ENCODE measurements at places on chromosomes 6 and 20.

- H3K4me3 ChIP-seq, result no peak overlapping the region
- H3K27ac ChIP-seq, result no peak overlapping the region
- H3K36me3 ChIP-seq, result no peaks in the 10 kb centered on the region
- no peaks in the 10 kb centered on the region for H3K4me1 ChIP-seq
- DNase-seq, result no peak
- H3K27me3 ChIP-seq, result no peaks in the 10 kb centered on the region
These were observed 351.7 kb downstream of the CDC5L start for GRCh38 chr6:44739181-44739580.

- no peaks in the 10 kb centered on the region for H3K36me3 ChIP-seq
- H3K27me3 ChIP-seq, result no peaks in the 10 kb centered on the region
- no peak overlapping the region for H3K27ac ChIP-seq
- H3K4me1 ChIP-seq, result no peaks in the 10 kb centered on the region
These were observed 59.3 kb downstream of the EPB41L2 start for GRCh38 chr6:131003488-131004386.

- no peaks in the 10 kb centered on the region for H3K36me3 ChIP-seq
- H3K27ac ChIP-seq, result no peak overlapping the region
- H3K4me3 ChIP-seq, result no peak overlapping the region
- H3K27me3 ChIP-seq, result peaks cover 35% of the 10 kb centered on the region
- H3K4me1 ChIP-seq, result no peaks in the 10 kb centered on the region
These were observed 12.1 kb downstream of the BPIFB3 start for GRCh38 chr20:33065785-33066184.

DNA sequence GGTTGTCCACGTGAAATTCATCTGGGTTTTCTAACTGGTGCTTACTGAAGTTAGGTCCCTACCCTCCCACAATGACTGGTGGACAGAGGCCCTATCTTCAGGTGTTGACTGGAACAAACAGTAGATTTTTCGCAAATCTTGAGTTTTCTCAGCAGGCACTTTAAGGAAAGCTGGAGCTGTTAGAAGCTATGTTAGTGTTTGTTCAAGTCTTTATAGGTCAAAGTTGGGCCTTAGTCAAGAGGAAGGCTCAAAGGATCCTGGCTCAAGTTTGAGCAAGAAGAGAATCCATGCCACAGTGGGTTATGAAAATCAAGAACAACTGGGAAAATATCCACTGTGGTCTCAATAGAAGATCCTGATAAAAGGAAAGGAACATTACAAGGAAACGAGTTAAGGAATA is 48.5 kb upstream of the ELOVL5 start:
- no peaks in the 10 kb centered on the region for H3K27me3 ChIP-seq
- H3K4me1 ChIP-seq, result 0 out of 2 replicates have a peak, but pooled peaks cover under 1% of the 10 kb centered on the region
- H3K4me3 ChIP-seq, result no peak overlapping the region
- no peak for DNase-seq
- no peak overlapping the region for H3K27ac ChIP-seq

GRCh38 chr20:63692436-63693082 is 3.9 kb upstream of the TNFRSF6B start:
- H3K27ac ChIP-seq, result no peak overlapping the region
- H3K4me1 ChIP-seq, result no peaks in the 10 kb centered on the region
- H3K27me3 ChIP-seq, result no peaks in the 10 kb centered on the region
- H3K36me3 ChIP-seq, result no peaks in the 10 kb centered on the region

DNA sequence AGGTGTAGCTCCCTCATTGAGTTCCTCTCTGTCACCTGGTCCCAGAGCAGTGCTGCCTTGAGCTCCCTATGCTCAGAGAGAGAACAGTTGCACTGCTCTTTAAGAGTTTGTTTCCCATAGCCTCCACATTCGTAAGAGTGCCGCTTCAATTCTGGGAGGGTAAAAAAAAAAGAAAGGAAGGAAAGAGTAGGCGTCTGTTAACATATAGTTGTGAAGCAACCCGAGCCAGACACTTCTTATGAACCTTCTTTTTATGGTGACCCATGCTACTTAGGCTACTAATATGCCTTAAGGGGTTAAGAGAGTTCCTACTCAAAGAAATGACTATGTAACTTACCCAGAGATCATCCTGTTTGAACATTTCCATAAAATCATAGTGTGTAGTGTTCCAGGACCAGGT is 4.3 kb upstream of the ARG1 start:
- H3K27ac ChIP-seq, result no peak overlapping the region
- no peaks in the 10 kb centered on the region for H3K36me3 ChIP-seq
- no peak for DNase-seq

DNA sequence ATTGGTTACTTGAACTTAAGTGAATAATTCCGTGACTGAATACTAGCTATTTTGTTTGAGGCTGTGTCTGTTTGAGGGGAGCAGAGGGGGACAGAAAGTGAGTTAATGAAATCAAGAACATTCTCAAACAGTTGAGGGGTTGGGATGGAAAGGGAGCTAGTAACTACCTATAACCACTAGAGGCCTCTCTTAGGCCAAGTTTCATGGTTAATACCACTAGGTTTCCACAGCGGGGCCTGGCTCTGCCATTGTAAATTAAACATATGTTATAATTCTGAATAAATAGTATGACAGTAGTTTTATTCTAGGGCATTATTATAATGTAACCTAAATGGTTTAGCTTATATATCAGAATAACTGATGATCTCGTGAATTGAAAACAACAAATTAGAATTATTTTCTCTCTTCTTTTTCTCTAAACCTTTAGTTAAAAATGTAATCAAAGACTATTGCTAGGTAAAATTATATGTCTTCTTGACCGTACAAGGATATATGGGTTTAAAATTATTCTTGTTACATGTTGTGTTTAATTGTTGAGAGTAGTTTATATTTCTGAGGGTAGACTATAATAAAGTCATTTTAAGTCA is 108.1 kb downstream of the BCKDHB start:
- no peak overlapping the region for H3K4me3 ChIP-seq
- H3K27me3 ChIP-seq, result no peaks in the 10 kb centered on the region
- no peak overlapping the region for H3K27ac ChIP-seq
- no peaks in the 10 kb centered on the region for H3K4me1 ChIP-seq

DNA sequence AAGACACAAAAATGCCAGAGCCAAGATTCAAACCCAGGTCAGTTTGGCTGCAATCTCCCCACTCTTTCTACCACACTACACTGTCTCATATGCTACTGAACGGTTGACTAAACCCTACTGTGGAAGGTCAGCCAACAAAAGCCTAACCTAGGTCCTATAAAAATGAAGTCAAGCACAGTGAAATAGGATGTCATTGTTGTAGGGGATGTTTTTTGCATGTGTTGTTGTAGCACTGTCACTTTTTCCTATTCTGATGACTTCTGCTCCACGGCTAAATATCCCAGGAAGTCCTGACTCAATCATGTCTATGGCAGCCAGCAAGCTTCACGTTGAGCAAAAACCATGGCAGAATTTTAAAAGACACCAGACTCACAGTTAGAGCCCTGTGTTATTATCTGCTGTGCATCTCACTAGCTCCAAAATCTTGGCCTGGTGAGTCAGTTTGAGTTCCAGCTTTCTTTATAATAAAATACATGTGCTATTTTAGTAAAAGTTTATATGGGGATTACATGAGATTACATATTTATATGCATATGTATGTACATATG is 322.1 kb upstream of the NT5E start:
- H3K4me3 ChIP-seq, result no peak overlapping the region
- no peaks in the 10 kb centered on the region for H3K27me3 ChIP-seq
- no peaks in the 10 kb centered on the region for H3K4me1 ChIP-seq
- no peak overlapping the region for H3K27ac ChIP-seq
- DNase-seq, result no peak

GRCh38 chr6:14951704-14952103 is 294.2 kb upstream of the JARID2 start:
- no peaks in the 10 kb centered on the region for H3K4me1 ChIP-seq
- H3K4me3 ChIP-seq, result no peak overlapping the region
- no peak overlapping the region for H3K27ac ChIP-seq

DNA sequence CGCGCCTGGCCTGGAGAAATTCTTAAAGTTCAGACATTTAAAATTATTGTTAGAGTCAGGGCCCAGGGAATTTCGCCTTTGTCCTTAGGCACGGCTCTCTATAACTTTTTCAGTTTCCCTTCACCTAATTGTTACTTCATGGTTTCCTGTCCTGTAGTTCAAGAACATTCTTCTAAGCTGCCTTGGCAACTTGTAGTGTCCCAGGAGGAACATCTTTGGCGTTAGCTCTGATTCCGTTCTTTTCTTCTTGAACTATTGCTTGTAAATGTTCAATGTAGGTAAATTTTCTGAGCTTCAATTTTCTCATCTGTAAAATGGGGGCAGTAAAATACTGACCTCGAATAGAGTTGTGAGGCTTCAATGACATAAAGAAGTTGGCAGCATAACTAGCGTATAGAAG is 41.8 kb downstream of the TIAM2 start:
- H3K4me1 ChIP-seq, result no peaks in the 10 kb centered on the region
- no peaks in the 10 kb centered on the region for H3K27me3 ChIP-seq
- no peak overlapping the region for H3K4me3 ChIP-seq
- no peaks in the 10 kb centered on the region for H3K36me3 ChIP-seq

GRCh38 chr6:142183351-142183750 is 36.3 kb downstream of the VTA1 start:
- DNase-seq, result no peak
- H3K27ac ChIP-seq, result no peak overlapping the region
- no peaks in the 10 kb centered on the region for H3K36me3 ChIP-seq
- no peak overlapping the region for H3K4me3 ChIP-seq
- no peaks in the 10 kb centered on the region for H3K4me1 ChIP-seq

- no peaks in the 10 kb centered on the region for H3K36me3 ChIP-seq
- no peaks in the 10 kb centered on the region for H3K27me3 ChIP-seq
- H3K27ac ChIP-seq, result no peak overlapping the region
- no peak for DNase-seq
- peaks cover 14% of the 10 kb centered on the region for H3K4me1 ChIP-seq
These were observed 170.8 kb downstream of the KCNQ5 start for GRCh38 chr6:72792692-72793091.

DNA sequence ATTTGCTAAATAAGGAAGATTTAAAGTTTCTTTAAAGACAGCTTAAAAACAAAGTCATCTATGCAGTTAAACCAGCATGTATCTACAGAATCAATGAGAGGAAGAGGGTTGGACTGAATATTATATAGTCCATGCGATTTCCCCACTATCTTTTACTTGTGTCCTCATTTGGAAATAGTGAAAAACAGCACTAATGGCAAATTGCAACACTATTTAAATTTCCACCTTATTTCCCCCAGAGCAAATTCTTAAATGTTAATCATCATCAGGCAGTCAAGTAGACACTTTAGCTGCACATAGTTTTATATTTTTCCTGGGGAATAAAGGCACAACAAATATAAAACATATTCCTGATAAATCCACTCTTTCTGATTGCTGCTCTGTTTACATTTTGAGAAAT is 114.6 kb downstream of the LCA5 start:
- DNase-seq, result no peak
- no peaks in the 10 kb centered on the region for H3K4me1 ChIP-seq
- H3K27ac ChIP-seq, result no peak overlapping the region
- H3K27me3 ChIP-seq, result no peaks in the 10 kb centered on the region
- H3K4me3 ChIP-seq, result no peak overlapping the region

GRCh38 chr6:161374971-161375873 is 101.4 kb upstream of the AGPAT4 start:
- H3K36me3 ChIP-seq, result no peaks in the 10 kb centered on the region
- peak; percentile 73 for DNase-seq
- peak overlapping the region; percentile 25 for H3K4me3 ChIP-seq
- H3K27ac ChIP-seq, result peak overlapping the region; percentile 71
- H3K4me1 ChIP-seq, result no peaks in the 10 kb centered on the region

GRCh38 chr6:157954150-157955117 is 27.2 kb upstream of the SYNJ2 start:
- DNase-seq, result no peak
- no peaks in the 10 kb centered on the region for H3K4me1 ChIP-seq
- H3K27me3 ChIP-seq, result no peaks in the 10 kb centered on the region
- no peak overlapping the region for H3K4me3 ChIP-seq

DNA sequence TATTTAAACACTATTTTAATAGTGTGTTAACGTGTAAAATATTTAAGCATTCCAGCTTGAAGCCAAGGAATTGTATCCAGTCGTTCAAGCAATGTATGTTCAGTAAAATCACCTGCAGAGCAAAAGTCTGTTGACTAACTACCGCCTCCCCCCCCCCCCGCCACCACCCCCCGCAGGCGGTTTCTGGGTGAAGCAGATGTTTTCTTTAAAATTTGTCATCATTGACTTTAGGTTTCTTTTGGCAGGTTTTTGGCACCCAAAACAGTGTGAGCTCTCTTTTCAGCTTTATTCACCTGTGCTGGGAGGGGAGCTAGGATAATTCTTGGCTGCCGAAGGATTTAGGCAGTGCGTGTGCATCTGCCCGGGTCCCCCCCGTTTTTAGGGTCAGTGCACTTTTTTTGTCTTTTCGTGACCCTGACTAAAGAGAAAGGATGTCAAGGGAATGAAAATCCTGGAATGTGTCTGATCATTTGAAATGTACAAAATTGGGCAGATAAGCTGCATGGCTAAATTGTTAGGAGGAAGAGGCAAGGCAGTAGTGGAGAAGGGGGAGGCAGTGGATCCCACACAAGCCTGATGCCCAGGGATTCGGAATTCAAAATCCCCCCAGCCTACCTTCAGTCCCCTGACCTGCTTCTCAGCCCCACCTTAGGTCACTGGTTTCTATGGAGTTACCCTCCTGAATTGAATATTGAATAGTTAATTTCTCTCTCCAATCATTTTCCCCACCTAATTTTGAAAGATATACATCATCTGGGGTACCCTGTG is 1.1 kb downstream of the EDN1 start:
- no peaks in the 10 kb centered on the region for H3K4me1 ChIP-seq
- H3K27ac ChIP-seq, result no peak overlapping the region
- no peaks in the 10 kb centered on the region for H3K36me3 ChIP-seq
- no peak for DNase-seq
- H3K4me3 ChIP-seq, result no peak overlapping the region

DNA sequence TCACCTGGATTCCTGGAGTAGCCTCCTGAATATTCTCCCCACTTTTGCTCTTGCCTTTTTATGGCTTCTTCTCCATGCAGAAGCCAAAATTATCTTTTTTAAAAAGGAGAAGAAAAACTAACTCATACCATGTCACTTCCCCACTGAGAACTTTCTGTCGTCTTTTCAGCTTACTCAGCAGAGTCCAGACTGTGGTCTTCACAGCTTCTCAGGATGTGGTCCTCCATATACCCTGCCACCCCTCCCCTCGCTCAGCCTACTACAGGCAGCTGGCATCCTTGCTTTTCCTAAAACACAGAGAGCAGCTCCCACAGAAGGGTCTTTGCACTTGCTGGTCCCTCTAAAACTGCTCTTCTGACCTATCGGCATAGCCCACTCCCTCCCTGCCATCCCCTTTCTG is 89.4 kb upstream of the ISM1 start:
- DNase-seq, result no peak
- H3K27me3 ChIP-seq, result no peaks in the 10 kb centered on the region
- H3K36me3 ChIP-seq, result no peaks in the 10 kb centered on the region

GRCh38 chr20:4060856-4061695 is 45.7 kb upstream of the RNF24 start:
- peaks cover 9% of the 10 kb centered on the region for H3K4me1 ChIP-seq
- no peak overlapping the region for H3K4me3 ChIP-seq
- H3K27ac ChIP-seq, result no peak overlapping the region
- H3K36me3 ChIP-seq, result no peaks in the 10 kb centered on the region
- DNase-seq, result no peak
- H3K27me3 ChIP-seq, result no peaks in the 10 kb centered on the region

All from MM.1S (cell line).